Epithelial cell of prostate (primary cell): ENCODE measurements at places on chromosomes 6 and 20.

- DNase-seq: no peak
Measured at GRCh38 chr6:82131441-82131840, 116.1 kb downstream of the IBTK start.

- DNase-seq: no peak
Measured at GRCh38 chr20:43194137-43194536, 4.4 kb upstream of the PTPRT start.

- DNase-seq: no peak
Measured at GRCh38 chr20:15890407-15890982, 682.8 kb downstream of the KIF16B start.

DNA sequence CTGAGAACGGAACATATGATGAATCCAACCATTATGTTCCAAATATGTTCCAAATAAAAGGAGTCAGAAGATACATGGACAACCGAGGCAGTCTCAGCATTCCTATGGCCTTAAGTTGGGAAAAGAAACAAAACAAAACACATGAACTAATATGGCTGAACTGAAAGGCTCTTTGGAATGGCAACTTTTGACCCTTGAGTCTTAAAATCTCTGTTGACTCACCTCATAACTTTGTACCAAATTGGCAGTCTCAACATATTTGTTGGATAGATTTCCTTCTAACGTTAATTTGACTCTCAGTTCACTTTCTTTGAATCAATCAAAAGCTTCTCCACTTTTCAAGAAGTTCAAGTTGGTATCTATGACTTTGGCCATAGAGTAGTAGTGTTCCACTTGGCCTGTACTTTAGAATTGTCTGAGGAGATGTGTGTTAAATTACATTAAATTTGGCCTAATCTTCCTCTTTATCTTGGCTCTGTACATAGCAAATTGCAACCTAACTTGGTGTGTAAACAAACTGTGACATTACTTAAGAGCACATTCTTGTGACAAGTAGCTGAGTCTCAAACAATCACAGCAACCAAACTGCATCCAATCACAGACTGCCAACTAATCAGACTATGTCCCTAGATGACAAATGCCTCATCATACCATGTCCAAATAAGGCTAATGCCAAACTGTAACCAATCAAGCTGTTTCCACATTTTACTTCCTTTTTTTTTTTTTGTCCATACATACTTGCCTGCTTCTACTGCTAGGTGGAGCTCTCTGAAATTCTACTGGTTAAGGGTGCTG, 208.8 kb downstream of the BMP2 start:
- no peak for DNase-seq

DNA sequence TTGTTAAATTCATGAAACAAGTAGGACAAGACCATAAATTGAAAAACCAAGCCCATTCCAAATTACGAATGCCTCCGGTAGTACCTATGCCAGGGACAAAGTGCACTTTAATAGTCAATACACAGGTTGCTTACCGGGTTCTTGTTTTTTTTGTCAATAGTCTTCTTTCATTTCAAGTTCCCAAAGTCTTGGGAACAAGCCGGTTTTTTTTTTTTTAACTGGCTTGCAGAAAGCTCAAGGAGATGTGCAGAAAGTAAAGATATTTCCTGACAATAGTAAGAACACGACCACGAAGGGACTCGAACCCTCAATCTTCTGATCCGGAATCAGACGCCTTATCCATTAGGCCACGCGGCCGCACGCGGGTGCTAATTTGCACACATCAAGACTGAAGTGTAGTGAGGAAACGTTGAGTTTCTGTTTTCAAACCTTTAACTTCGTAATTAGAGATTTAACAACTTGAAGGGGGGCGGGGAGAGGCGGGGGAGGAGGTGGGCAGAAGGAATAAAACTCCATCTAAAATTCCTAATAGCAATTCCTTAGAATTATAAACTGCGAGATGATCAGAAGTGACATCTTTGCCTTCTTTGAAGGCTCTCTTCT, 181.0 kb downstream of the TRIM27 start:
- no peak for DNase-seq

GRCh38 chr6:62013719-62014118, 272.3 kb downstream of the KHDRBS2 start:
- DNase-seq: no peak

DNA sequence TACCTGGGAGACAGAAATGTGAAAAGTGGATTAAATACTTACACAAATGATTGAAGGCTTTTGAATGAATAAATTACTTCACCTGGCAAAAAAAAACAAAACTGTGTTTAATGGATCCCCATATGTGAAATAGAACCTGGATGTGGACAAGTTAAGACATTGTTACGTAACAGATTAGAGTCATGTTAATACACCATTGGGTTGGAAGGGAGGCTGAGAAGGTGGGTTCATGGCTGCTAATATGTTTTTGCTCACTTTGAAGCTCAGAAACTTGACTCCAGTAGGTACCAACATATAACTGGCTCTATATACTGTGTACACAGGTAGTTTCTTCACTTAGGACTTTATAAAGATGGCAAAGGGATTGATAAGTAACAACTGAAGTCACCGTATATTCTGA, 21.4 kb upstream of the TENT5A start:
- no peak for DNase-seq

DNA sequence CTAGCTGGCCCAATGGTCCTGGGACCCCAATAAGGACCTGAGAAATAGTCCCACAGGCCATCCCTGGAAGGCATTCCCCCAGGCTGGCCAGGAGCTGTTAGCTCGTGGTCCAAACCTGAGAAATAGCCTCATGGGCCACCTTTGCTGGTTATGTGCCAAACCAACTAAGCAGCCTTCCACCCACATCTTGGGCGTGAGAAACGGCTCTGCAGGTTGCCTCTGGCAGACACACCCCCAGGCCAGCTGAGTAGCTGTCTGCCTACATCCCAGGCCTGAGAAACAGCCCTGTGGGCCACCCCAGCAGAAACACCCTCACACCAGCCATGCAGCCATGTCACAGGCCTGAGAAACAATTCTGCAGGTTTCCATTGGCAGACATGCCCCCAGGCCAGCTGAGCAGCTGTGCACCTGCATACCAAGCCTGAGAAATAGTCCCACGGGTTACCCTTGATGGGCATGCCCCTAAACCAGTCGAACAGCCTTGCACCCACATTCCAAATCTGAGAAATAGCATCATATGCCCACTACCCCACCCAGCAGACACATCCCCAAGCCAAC, 567.8 kb upstream of the ID4 start:
- DNase-seq: peak; percentile 31

DNA sequence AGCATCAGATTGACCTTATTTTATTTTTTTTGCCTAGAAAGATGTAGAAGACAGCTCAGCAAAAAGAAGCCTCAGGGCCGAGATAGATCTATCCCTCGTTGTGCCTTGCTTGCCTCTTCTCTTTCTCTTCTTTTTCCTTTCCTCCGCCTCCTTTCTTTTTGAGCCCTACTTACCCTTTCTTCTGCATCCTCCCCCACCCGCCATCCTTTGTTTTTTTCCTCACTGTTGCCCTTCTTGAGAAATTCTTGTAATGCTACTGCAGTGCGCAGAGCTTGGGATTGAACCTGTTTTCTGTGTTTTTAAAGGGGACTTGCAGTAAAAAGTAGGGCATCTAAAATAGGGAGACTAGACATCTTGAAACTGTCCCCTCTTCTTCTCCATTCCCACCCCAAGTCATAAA, 18.6 kb downstream of the RALY start:
- no peak for DNase-seq

DNA sequence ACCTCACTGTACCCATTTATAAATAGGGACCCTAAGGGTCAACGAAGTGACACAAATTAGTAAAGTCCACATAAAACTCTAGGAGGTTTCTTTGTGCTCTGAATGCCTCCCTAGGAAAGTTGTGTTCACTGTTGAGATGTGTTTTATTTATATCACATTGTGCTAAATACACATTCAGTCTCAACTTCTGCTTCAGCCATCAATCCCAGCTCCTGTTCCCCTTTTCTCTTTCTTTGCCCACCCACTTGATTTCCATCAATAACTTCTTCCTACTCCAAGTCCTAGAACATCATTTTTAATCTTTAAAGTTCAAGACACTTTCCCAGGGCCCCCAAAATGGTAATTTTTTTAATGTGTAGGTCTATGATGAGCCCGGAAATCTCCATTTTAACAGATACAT, 208.3 kb upstream of the RAB32 start:
- DNase-seq: no peak

- no peak for DNase-seq
Measured at GRCh38 chr6:135419162-135419561, 78.4 kb downstream of the AHI1 start.

GRCh38 chr20:43942667-43943285, 28.1 kb downstream of the TOX2 start:
- DNase-seq: no peak

GRCh38 chr20:4261333-4262284, 246.3 kb upstream of the RNF24 start:
- peak; percentile 12 for DNase-seq

GRCh38 chr20:59032713-59033059, 551 bp upstream of the ATP5F1E start:
- no peak for DNase-seq
